ENCODE measurements at places on chromosomes 1 and 21.

DNA sequence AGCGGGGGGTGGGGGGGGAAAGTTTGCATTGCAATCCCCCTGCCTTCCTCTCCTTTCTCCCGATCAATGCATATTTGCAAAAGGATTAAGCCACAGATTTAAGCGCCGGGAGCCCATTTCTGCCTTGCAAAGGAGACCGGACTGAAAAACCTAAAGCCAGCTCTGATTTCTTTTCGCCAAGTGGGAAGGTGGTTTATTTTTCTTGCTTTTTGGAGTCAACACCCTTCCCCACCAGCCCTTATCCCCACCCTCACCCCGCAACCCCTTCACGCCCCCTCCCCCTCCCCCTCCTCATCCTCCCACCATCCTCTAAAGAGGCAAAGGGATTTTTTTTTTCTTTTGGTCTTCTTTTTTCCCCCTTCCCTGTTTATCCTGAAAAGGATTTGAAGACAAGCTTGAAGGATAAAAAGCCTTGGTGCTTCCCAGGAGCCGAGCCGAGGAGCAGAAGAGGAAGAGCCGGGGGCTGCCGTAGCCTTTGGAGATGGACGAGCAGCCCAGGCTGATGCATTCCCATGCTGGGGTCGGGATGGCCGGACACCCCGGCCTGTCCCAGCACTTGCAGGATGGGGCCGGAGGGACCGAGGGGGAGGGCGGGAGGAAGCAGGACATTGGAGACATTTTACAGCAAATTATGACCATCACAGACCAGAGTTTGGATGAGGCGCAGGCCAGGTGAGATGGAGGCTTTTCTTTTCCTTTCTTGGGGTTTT, 513 bp downstream of the PBX1 start:
- DNase-seq, result no peak

- no peak for DNase-seq
These were observed 69.2 kb upstream of the RGS2 start for GRCh38 chr1:192739476-192740184.

- no peak for DNase-seq
These were observed 444.9 kb downstream of the LTN1 start for GRCh38 chr21:28547766-28548165.

GRCh38 chr1:39928809-39929587, 25.9 kb upstream of the MFSD2A start:
- DNase-seq, result no peak

GRCh38 chr1:6950001-6950765, 164.9 kb downstream of the CAMTA1 start:
- DNase-seq, result no peak

DNA sequence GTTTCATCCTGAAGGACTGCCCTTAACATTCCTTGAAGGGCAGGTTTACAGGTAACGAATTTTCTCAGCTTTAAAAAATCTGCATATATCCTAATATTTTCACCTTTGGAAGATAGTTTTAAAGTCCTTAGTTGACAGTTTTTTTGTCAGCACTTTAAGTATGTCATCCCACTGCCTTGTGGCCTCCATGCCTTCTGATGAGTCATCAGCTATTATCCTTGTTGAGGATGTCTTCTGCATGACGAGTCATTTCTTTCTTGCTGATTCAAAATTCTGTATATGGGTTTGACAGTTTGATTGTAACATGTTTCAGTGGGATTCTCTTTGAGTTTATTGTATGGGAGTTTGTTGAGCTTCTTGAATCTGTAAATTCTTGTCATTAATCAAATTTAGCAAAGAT, 500.6 kb downstream of the DISC1 start:
- no peak for DNase-seq

DNA sequence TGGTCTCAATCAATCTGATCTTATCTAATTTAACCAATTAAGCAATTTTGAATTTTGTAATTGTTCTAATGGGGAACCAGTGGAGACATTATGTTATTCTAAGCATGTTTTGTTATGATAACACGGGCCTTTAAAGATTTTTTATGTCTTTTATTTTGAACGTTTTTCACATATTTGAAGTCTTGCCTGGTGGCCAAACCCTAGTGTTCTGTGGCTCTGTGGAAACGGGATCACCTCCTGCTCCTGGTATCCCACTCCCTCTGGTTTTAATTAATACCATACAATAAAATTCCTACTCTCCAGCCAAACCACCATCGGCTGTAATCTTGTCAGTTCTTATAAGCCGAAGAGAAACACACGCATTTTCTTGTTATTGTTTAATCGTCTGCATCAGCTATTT, 22.9 kb upstream of the LMO4 start:
- no peak for DNase-seq

- DNase-seq, result no peak
These were observed 14.8 kb upstream of the NCMAP start for GRCh38 chr1:24540906-24541710.

GRCh38 chr1:51519865-51520699, 1.0 kb upstream of the EPS15 start:
- DNase-seq, result peak; percentile 11

All from naive thymus-derived CD4-positive, alpha-beta T cell (primary cell).